ENCODE measurements at places on chromosomes 6 and 20.

GRCh38 chr20:4089756-4090487, 74.6 kb upstream of the RNF24 start:
- peak; percentile 23 for DNase-seq

DNA sequence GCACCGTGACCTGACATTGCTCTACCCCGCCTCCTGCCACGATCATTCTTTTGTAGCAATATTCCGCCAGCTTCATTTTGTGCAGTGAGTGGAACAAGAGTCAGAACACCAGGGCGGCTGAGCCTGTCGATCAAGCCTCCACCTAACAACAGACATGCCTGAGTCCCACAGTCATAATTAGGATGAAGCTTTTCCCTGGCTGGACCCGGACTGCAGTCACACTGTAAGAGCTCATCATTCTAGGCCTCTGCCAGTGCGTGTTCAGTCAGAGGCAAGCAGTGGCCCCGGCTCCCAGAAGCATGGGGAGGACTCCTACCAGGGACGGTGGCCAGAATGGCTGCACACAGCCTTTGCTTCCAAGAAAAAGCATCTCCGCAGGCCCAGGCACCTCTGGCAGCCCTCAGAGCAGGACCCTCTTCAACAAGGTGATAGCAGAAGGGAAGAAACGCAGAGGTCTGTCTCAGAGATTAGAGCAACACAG, 23.2 kb upstream of the UNC93A start:
- DNase-seq: no peak

DNA sequence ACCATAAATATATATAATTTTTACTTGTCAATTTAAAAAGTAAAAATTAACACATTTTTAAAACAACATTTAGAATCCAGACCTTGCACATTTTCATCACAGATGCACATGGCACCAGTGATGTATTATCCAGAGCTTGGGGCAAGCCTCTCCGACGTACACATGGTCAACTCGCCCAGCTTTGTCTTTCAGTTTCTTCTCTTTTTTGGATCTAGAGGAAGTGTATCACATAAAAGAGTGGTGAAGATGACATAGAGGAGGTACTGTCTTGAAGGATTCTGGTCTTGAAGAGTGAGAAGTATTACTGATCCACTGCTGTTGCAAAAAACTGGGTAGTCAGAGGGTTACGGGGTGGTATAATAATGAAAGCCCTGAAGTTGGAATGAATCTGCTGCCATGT, 46.9 kb upstream of the TAB2 start:
- DNase-seq: no peak

GRCh38 chr6:80179695-80180094, 73.2 kb downstream of the BCKDHB start:
- no peak for DNase-seq

DNA sequence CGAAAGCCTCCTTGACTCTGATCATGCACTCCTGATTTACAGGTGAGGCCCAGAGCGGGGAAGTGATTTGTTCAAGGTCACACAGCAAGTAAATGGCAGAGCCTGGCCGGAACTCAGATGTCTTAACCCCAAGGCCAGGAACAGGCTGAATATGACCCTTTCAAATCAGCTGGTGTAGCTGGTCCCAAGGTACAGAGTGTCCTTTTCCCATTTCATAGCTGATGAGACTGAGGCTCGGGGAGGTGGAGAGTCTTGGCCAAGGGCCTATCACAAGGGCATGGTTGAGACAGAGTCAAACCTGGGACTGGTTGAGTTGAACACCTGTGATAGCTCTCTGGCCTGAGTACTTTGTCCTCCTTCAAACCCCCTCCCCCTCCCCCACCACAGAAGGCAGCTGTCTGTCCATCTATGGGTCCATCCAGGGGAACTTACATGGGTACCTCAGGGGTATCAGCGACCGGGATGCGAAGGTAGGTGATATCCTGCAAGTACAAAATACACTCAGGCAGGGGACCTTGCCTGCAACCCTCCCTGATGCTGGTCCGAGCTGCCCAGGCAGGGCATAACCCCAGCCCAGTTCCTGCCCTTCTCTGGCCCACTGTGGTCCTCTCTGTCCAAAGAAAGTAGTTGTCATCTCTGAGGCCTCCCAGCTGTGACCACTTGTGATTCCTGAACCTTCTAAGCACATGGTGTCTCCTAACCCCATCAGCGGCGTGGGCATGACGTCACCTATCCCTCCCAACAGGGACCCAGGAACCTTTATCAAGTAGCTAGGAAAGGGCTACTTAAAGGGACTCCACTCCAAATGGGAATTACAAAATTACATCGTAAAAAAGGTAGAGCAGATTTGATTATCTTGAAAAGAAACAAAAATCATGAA, 5.6 kb downstream of the DUSP15 start:
- DNase-seq: no peak
